Pons (tissue), 1 donor: ENCODE measurements at places on chromosomes 3 and 15.

GRCh38 chr15:98154863-98155262 is 194.4 kb downstream of the ARRDC4 start:
- no peak for DNase-seq

GRCh38 chr15:40430271-40430805 is 10.4 kb upstream of the BAHD1 start:
- no peak for DNase-seq

GRCh38 chr3:49411535-49411967 is 225 bp downstream of the RHOA start:
- peak; percentile 34 for DNase-seq

DNA sequence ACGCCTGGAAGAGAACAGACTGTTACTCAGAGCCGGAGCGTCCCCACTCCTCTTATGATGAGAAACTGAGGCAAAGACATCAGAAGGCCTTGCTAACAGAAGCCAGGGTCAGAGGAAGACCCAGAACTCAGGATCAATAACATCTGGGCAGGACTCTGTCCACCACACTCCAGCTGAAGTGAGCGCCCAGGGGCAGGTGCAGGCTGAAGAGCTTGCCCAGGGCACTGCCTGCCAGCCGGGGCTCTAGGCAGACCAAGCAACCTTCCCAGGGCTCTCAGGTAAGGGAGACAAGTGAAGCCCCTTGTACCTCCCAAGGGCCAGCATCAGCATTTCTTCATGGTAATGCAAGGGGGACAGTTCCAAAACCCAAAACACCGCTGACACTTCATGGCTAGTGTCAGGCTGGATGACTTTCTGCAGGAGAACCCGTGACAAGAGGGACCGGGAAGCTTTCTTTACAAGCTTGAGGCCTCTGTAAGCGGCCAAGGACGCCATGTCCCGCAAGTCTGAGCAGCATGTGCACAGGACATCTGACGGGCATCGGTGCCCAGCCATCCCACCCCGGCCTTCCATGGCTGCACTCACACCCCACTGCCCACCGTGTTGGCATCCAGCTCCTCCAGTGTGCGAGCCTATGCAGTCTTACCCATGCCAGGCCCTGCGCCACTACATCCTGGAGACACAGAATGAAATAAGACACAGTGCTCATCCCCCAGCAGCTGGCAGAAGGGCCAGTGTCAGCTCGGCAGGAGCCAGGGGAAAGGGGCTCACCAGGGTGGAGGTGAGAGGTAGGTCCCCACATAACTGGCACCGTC is 14.1 kb downstream of the XXYLT1 start:
- no peak for DNase-seq

GRCh38 chr3:73353649-73354217 is 271.0 kb downstream of the PDZRN3 start:
- DNase-seq, result no peak

- peak; percentile 47 for DNase-seq
These were observed at the start of gene RAB6B for GRCh38 chr3:133895208-133896001. Gene RAB6B, minus strand, starts transcription at chr3:133895882. Its CDS starts 416 bp downstream, at chr3:133895466.
